ENCODE measurements at places on chromosomes 12 and 14. TPM values are rescaled to one million over a fixed set of nuclear protein-coding genes. Genes with fewer than 3 reads are reported as not detected.

GRCh38 chr12:47377414-47378221, 297.9 kb upstream of the AMIGO2 start:
- H3K36me3 ChIP-seq, result no peaks in the 10 kb centered on the region
- no peak overlapping the region for H3K4me3 ChIP-seq
- H3K27ac ChIP-seq, result peak overlapping the region; percentile 4
- peaks cover 8% of the 10 kb centered on the region for H3K4me1 ChIP-seq
- peak; percentile 82 for DNase-seq
- H3K27me3 ChIP-seq, result no peaks in the 10 kb centered on the region

- H3K27ac ChIP-seq, result no peak overlapping the region
- H3K4me1 ChIP-seq, result peaks cover 12% of the 10 kb centered on the region
- DNase-seq, result no peak
- no peak overlapping the region for H3K4me3 ChIP-seq
- H3K27me3 ChIP-seq, result no peaks in the 10 kb centered on the region
- peaks cover 69% of the 10 kb centered on the region for H3K36me3 ChIP-seq
These were observed 17.5 kb downstream of the AMN start for GRCh38 chr14:102939820-102940561.

DNA sequence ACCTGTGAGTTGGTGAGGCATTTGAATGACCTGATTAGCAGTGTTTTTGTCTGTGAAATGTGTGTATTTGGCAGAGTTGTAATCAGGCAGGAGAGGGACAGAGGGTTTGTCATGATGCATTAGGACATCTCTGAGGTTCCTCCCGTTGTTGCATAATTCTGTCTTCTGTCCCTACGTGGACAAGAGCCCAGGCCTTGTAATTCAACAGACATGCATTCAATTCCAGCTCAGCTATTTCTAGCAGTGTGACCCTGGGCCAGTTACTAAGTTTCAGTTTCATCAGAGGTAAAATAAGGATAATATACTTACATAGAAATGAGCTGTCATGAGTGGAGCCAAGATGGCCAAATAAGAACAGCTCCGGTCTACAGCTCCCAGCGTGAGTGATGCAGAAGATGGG, 208.6 kb downstream of the SLC38A4 start:
- H3K4me1 ChIP-seq, result no peaks in the 10 kb centered on the region
- no peak for DNase-seq
- no peaks in the 10 kb centered on the region for H3K27me3 ChIP-seq
- H3K36me3 ChIP-seq, result no peaks in the 10 kb centered on the region
- peak overlapping the region; percentile 11 for H3K27ac ChIP-seq

SOAT2 gene
- 0.99 TPM for polyA plus RNA-seq

- no peaks in the 10 kb centered on the region for H3K27me3 ChIP-seq
- no peak for DNase-seq
- H3K27ac ChIP-seq, result no peak overlapping the region
- no peaks in the 10 kb centered on the region for H3K36me3 ChIP-seq
These were observed 1538.3 kb upstream of the SEL1L start for GRCh38 chr14:83071888-83072501.

GRCh38 chr14:27528328-27528727, 930.5 kb upstream of the NOVA1 start:
- no peaks in the 10 kb centered on the region for H3K27me3 ChIP-seq
- no peak overlapping the region for H3K27ac ChIP-seq
- H3K4me3 ChIP-seq, result no peak overlapping the region
- H3K4me1 ChIP-seq, result no peaks in the 10 kb centered on the region

- H3K36me3 ChIP-seq, result no peaks in the 10 kb centered on the region
- no peaks in the 10 kb centered on the region for H3K4me1 ChIP-seq
- DNase-seq, result no peak
- H3K27me3 ChIP-seq, result no peaks in the 10 kb centered on the region
These were observed 26.9 kb downstream of the PRKD1 start for GRCh38 chr14:29900609-29901350.

DNA sequence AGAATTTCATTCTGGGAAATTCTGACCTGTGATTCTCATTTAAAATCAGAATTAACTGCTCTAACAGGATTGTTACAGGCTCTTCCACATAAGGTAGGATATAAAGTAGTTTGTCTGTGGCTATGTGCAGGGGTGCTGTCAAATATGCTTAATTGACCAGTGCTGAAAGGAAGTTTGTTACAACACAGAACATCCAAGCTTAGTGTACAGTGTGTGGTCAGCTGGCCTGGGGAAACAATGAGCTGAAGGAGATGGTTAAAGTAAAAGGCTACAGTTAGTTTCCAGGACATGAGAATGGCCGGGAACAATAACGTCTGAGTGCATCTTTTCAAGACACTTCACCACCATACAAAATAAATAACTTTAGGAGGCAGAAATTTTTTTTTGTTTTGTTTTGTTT, 68.0 kb downstream of the PKP2 start:
- H3K4me3 ChIP-seq, result no peak overlapping the region
- no peaks in the 10 kb centered on the region for H3K27me3 ChIP-seq
- H3K36me3 ChIP-seq, result no peaks in the 10 kb centered on the region
- DNase-seq, result no peak
- H3K4me1 ChIP-seq, result no peaks in the 10 kb centered on the region

ATP2A2 gene
- 7.8 TPM for polyA plus RNA-seq

DNA sequence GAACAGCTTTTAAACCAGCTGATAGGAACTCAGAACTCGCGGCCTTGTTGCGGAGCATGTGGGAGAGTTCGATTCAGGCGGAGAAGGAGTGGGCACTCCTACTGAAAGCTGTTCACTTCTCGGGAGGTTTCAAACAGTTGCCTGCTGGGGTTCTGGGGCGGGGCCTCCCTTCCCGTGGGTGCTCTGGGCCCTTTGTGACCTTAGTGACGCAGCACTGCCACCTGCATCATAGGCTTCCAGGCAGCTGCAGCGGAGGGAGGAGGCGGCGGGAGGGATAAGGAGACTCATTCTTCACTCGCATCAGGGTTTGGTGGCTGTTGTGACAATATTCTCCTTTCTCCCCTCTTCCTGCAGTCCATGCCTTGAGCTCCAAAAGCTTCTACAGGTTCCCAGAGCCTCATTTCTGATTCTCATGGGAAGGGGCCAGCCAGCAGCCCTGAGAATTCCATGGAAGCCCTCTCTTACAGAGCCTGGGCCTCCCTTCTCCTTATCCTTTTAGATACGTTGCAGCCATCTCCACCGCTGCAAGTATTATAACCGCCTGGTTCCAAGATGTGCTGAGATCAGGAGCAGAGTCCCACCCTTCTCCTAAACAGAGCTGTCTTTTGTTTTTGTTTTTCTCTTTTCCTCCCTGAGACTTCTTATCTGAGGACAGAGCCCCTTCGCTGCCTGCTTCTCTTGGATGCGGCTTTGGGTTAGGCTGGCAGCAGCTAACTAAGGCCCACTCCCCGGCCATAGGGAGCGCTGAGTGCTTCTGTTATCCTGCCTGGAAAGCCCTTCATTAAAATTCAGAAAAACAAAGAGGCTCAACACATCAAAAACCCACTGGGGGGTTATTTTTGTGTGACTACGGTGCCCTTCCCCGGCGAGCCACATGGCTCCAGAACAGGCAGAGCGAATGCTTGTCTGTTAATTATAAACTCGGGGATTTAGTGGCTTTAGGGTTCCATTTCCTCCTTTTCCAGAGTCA, 67.6 kb upstream of the GPATCH2L start:
- no peaks in the 10 kb centered on the region for H3K27me3 ChIP-seq
- no peaks in the 10 kb centered on the region for H3K36me3 ChIP-seq
- no peak overlapping the region for H3K27ac ChIP-seq
- H3K4me1 ChIP-seq, result no peaks in the 10 kb centered on the region

DNA sequence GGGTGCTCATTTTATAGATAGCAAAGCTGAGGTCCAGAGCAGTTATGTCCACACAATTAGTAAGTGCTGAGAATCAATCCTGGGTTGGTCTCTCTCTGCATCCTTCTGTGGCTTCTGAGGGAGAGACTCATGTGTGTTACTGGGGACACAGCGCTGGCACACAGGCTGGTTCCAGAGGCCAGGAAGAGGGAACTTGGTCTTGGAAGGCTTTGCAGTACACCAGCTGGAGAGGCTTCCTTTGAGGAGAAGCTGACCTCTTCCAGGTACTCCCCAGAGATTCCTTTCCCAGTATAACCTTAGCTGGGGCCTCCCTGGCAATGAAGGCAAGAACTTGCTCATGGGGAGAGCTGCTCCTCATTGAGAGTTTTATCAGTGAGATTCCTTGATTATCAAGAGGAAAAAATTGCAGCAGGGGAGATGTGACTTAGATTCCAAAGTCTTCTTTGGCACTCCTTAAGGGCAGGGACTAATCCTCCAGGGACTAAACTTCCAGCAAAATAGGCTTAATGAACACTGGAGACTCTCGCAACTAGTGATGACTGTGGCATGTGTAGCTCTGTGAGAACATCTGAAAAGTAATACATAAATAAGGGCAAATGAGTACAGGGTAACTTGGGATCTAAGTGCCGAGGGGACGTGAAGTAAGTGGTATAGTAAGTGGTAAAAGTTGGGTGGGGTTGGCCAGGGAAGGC, 13.9 kb upstream of the KRT80 start:
- H3K27me3 ChIP-seq, result peaks cover 3% of the 10 kb centered on the region
- peak; percentile 10 for DNase-seq
- peaks cover 22% of the 10 kb centered on the region for H3K4me1 ChIP-seq
- no peak overlapping the region for H3K4me3 ChIP-seq
- H3K27ac ChIP-seq, result no peak overlapping the region
- no peaks in the 10 kb centered on the region for H3K36me3 ChIP-seq
